ENCODE measurements at places on chromosomes 1 and 21. TPM values are rescaled to one million over a fixed set of nuclear protein-coding genes. Genes with fewer than 3 reads are reported as not detected.

OLIG2 gene
- not detected for total RNA-seq

COL11A1 gene
- 5.9 TPM for total RNA-seq

HTR6 gene
- total RNA-seq = not detected

PALMD gene
- 31.9 TPM for total RNA-seq

VHLL gene
- not detected for total RNA-seq

PROK1 gene
- total RNA-seq = not detected

ZBTB37 gene
- 9.9 TPM for total RNA-seq

SPRR1A gene
- not detected for total RNA-seq

COL24A1 gene
- 0.56 TPM for total RNA-seq

TM2D1 gene
- 43.7 TPM for total RNA-seq

HSF2BP gene
- total RNA-seq = 0.96 TPM

DNAJC28 gene
- 1.7 TPM for total RNA-seq

All from regular cardiac myocyte (primary cell).